ENCODE measurements at places on chromosomes 5 and 9. TPM values are rescaled to one million over a fixed set of nuclear protein-coding genes. Genes with fewer than 3 reads are reported as not detected.
A peak's percentile ranks its signal among the peaks of the same experiment; 100 is the strongest.

GRCh38 chr5:134580001-134580460 is 52.6 kb downstream of the SAR1B start:
- no peak overlapping the region for H3K27ac ChIP-seq
- no peak overlapping the region for H3K4me3 ChIP-seq
- no peaks in the 10 kb centered on the region for H3K27me3 ChIP-seq
- H3K36me3 ChIP-seq: peaks cover 35% of the 10 kb centered on the region
- DNase-seq: no peak

DRD1 gene
- total RNA-seq: not detected

PTGS1 gene
- 0.07 TPM for total RNA-seq

DNA sequence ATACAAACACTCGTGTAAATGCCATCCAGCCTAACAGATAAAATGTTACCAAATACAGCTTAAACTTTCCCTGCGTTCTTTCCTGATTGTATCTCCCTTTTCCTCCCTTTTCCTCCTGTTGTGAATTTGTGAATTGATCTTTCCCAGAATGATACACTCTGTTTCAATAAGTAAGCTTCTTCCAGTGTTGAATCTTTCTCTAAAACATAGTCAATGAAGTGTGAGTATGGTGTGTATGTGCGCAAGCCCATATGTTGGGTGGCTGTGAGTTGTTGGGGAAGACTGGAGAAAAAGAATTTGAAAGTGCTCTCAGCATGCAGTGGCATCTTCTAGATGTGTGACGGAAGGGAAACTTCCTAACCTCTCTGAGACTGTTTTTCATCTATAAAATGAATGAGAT is 143.1 kb upstream of the KLF4 start:
- no peaks in the 10 kb centered on the region for H3K4me1 ChIP-seq
- no peaks in the 10 kb centered on the region for H3K27me3 ChIP-seq
- no peak for DNase-seq
- no peak overlapping the region for H3K4me3 ChIP-seq

IGIP gene
- total RNA-seq: 2.5 TPM

LCN1 gene
- not detected for total RNA-seq

LHX6 gene
- total RNA-seq: not detected

- H3K4me1 ChIP-seq: peaks cover 6% of the 10 kb centered on the region
- DNase-seq: no peak
- no peak overlapping the region for H3K27ac ChIP-seq
- H3K36me3 ChIP-seq: no peaks in the 10 kb centered on the region
- H3K27me3 ChIP-seq: no peaks in the 10 kb centered on the region
Observed at GRCh38 chr9:115590011-115590410, 472.1 kb upstream of the TNC start.

- no peak overlapping the region for H3K4me3 ChIP-seq
- H3K4me1 ChIP-seq: no peaks in the 10 kb centered on the region
- no peaks in the 10 kb centered on the region for H3K36me3 ChIP-seq
- H3K27ac ChIP-seq: no peak overlapping the region
- H3K27me3 ChIP-seq: no peaks in the 10 kb centered on the region
Observed at GRCh38 chr9:134728801-134729495, 87.3 kb downstream of the COL5A1 start.

DNA sequence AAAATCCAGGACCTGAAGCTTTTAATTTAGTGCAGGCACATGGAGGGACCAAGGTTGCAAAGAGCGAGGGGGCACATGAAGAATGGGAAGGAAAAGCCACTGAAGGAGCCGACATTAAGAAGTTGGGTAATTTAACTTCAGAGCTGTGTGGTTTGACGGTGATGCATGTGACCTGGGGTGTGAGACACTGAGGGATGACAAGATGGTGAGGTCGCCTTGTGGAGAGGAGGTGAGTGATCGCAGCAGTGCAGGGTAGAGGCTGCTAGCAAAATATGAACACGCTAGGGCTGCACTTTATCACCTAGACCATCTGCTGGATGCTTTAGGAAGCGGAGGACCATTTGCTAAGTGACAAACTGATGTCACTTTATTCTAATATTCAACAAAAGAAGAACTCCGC is 339.0 kb upstream of the KIF2A start:
- no peaks in the 10 kb centered on the region for H3K27me3 ChIP-seq
- H3K36me3 ChIP-seq: no peaks in the 10 kb centered on the region
- H3K27ac ChIP-seq: no peak overlapping the region
- DNase-seq: no peak

- peaks cover 12% of the 10 kb centered on the region for H3K4me1 ChIP-seq
- H3K27me3 ChIP-seq: no peaks in the 10 kb centered on the region
- H3K27ac ChIP-seq: no peak overlapping the region
- DNase-seq: no peak
- H3K36me3 ChIP-seq: no peaks in the 10 kb centered on the region
- no peak overlapping the region for H3K4me3 ChIP-seq
Observed at GRCh38 chr5:178319541-178320041, 87.0 kb upstream of the PHYKPL start.

ZNG1E gene
- total RNA-seq: 133 TPM

DNA sequence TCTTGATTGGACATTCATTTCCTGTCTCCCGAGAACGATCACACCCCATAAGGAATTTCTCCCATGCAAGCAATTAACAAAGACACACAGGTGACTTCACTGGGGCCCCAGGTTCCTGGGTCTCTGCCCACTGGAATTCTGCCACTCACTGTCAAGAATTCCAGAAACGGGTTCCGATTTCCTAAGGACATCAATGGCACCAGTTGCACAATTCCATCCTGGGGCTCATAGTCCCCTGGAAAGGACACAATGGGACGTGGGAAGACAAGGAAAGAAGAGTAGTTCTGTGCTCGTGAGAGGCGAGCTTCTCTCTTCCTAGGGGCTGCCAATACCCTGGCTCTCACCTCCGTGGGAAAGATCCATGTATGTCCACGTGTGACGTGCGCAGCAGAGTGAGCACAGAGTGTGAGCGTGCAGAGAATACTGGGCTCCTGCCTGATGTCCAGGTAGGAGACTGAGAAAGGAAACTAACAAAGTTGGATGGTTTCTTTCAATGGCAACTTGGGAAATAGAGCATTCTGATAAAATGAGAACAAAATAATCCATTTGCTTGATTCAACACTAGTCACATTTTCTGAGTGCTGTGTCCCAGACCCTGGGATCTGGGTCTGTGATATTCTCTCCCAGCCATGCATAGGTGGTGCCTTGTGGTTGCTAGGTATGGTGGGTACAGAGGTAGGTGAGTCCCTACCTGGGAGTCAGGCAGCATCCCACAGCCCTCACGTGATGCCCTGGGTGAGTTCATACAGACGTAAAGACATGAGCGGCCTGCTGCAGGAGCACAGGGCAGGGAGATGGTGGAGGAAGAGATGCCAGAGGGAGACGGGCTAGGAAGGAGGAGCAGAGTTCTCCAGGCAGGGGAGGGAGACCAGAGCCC is 159.8 kb downstream of the COL23A1 start:
- no peak overlapping the region for H3K4me3 ChIP-seq
- no peak overlapping the region for H3K27ac ChIP-seq
- DNase-seq: no peak
- no peaks in the 10 kb centered on the region for H3K36me3 ChIP-seq
- H3K27me3 ChIP-seq: no peaks in the 10 kb centered on the region

SLC34A3 gene
- total RNA-seq: not detected

MYMK gene
- not detected for total RNA-seq

DNA sequence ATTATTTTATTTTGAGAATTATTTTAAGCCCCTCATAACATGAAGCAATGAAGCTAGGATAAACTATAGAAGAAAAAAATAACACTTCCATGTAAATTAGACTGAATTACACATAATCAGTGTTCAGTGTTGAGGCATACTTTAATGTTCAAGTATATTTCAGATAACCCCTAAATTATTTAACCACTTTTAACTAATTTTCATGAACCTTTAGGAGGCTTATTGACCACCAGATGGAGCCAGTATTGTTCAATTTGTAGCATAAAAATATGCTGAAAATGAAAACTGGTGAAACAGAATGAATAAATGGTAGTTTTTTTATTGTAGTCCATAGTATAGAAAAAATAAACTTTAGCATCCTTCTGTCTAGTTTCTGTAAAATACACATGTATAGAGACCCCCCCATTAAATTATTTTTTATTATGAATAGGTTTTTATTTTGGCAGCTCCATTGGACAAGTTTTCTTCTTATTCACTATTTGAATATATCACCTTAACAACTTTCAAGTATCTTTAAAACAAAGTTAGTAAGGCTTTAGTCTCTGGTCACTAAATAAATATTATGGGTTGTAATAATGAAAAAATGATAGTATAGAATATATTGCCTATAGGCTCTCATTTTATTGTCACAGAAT is 190.1 kb downstream of the CWC27 start:
- H3K27me3 ChIP-seq: no peaks in the 10 kb centered on the region
- DNase-seq: peak; percentile 69
- no peak overlapping the region for H3K27ac ChIP-seq
- H3K4me3 ChIP-seq: no peak overlapping the region

GABRG2 gene
- total RNA-seq: not detected

NIM1K gene
- total RNA-seq: 9.3 TPM

SLC6A7 gene
- total RNA-seq: not detected

IFNB1 gene
- not detected for total RNA-seq

GRCh38 chr9:120377268-120378159 is 202.5 kb downstream of the CDK5RAP2 start:
- H3K4me3 ChIP-seq: no peak overlapping the region
- DNase-seq: no peak
- H3K36me3 ChIP-seq: no peaks in the 10 kb centered on the region
- no peaks in the 10 kb centered on the region for H3K27me3 ChIP-seq
- no peak overlapping the region for H3K27ac ChIP-seq
- H3K4me1 ChIP-seq: no peaks in the 10 kb centered on the region

DNA sequence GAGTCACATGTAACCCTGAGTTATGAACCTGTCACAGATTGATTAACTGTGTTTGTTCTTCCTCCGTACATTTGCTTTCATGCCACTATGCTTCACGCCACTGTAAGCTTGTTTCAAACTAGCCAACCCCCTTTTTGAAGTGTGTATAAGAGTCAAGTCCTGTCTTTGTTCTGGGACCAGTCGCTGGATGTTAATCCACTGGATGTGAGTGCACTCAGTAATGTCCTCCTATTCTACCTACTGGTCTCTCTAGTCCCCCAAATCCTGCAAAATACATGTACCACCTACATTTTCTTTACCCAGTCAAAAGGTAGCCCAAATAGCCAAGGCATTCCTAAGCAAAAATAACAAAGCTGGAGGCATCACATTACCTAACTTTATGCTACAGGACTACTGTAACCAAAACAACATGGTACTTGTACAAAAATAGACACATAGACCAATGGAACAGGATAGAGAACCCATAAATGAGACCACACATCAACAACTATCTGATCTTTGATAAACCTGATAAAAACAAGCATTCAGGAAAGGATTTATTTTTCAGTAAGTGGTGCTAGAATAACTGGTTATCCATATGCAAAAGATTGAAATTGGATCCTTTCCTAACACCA is 1139.1 kb upstream of the SEMA6A start:
- DNase-seq: peak; percentile 42
- no peak overlapping the region for H3K27ac ChIP-seq
- no peaks in the 10 kb centered on the region for H3K36me3 ChIP-seq
- H3K4me1 ChIP-seq: no peaks in the 10 kb centered on the region
- H3K27me3 ChIP-seq: no peaks in the 10 kb centered on the region

GRCh38 chr5:68661237-68661636 is 432.6 kb upstream of the SLC30A5 start:
- H3K27ac ChIP-seq: no peak overlapping the region
- peaks cover 3% of the 10 kb centered on the region for H3K27me3 ChIP-seq
- DNase-seq: peak; percentile 68
- no peaks in the 10 kb centered on the region for H3K4me1 ChIP-seq
- H3K4me3 ChIP-seq: no peak overlapping the region

GRCh38 chr5:4730279-4730678 is 409.9 kb upstream of the ADAMTS16 start:
- H3K27me3 ChIP-seq: no peaks in the 10 kb centered on the region
- H3K36me3 ChIP-seq: no peaks in the 10 kb centered on the region
- no peak overlapping the region for H3K27ac ChIP-seq

GRCh38 chr9:125521462-125522327 is 185.3 kb downstream of the MAPKAP1 start:
- H3K36me3 ChIP-seq: no peaks in the 10 kb centered on the region
- H3K27me3 ChIP-seq: no peaks in the 10 kb centered on the region
- DNase-seq: no peak
- H3K27ac ChIP-seq: no peak overlapping the region
- no peak overlapping the region for H3K4me3 ChIP-seq

TRIM23 gene
- total RNA-seq: 32.1 TPM

Data from Karpas-422 (cell line).